ENCODE measurements at places on chromosomes 12 and 14.

GRCh38 chr14:72745546-72745945 is 148.4 kb downstream of the DPF3 start:
- no peak for DNase-seq

- DNase-seq: no peak
Measured at GRCh38 chr12:84661786-84662185, 250.8 kb downstream of the SLC6A15 start.

GRCh38 chr12:54940727-54941315 is 43.7 kb downstream of the TESPA1 start:
- DNase-seq: no peak

GRCh38 chr14:61620130-61620946 is 75.0 kb upstream of the HIF1A start:
- DNase-seq: no peak

- DNase-seq: peak; percentile 59
Measured at GRCh38 chr12:130826151-130826801, 12.8 kb downstream of the STX2 start.

DNA sequence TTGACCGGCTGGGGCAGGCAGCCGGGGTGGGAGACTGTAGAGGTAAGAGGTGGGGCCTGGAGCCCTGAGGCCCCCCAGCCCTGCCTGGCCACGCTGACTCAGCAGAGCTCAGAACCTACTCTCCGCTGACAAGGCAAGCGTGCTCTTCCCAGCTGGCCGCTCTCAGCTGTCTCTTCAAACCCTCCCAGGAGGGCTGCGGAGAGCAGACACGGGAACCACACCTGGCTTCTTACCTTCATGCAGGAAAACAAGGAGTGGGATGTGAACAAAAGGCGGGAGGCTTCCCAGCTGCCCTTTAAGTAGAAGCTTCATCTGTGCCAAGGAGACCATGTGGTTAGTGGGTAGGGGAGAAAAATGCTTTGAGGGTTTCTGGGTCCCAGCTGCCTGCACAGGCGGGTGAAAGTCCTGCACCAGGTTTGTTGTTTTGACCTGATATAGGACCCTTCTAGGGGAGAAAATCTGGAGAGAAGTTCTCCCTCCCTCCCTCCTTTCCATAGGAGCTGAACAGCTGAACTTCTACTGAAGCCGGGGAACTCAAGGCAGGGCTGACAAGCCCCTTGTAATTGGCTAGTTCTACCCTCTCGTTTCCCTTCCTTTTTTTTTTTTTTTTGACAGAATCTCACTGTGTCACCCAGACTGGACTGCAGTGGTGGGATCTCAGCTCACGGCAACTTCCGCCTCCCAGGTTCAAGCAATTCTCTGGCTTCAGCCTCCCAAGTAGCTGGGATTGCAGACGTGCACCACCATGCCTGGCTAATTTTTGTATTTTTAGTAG is 12.8 kb upstream of the TESC start:
- DNase-seq: no peak

DNA sequence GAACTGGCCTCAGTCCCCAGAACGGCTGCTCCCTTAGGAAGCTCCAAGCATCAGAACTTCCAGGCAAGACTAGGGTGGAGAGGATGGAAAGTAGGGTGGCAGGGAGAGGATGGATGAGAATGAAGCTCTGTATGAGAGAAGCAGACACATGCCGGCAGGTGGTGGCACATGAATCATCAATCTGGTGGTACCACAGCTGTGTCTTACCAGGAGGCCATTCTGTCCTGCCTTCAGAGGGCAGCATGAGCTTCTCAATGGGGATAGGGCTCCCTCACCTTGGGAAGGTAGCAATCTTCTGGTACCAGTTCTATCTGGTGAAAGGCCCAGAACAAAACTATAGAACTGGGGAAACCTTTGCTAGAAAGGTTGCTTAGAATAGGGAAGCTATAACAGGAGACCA is 55.4 kb upstream of the PYGL start:
- no peak for DNase-seq

- DNase-seq: no peak
Measured at GRCh38 chr12:69686731-69687130, 12.4 kb downstream of the BEST3 start.

- DNase-seq: no peak
Measured at GRCh38 chr14:95104911-95105310, 52.4 kb downstream of the DICER1 start.

DNA sequence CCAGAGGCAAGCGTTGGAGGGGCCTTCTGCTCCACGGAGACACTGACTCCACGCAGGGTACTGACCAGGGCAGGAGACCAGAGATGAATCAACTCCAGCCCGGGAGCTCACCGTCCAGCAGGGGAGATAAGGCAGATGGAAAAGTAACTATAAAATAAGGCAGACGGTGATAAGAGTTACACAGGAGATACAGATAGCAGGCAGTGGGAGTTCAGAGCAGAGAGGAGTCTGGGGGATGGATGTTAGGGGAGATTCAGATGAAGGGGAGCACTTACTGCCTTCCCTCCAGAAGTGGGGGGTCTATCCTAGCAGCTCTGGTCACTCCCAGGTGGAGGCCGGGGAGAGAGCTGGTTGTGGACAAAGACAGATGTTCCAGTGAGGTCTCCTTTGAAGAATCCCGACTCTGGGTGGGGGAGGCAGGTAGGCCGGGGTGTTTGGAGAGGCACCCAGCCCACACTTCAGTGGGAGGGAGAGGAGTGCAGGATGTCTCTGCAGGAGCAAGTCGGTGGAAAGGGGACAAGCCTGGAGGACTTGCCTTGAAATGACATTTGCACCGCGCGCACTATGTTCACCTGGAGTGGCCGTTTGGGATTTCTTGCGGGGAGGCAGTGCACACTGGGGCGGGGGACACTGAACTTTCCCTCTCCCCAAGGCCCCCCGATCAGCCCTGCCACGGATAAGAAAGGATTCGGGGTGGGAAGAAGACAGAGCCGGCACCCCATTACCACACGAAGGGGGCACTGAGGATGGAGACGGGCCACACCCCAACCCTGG is 1.2 kb downstream of the PITPNM2 start:
- DNase-seq: no peak

DNA sequence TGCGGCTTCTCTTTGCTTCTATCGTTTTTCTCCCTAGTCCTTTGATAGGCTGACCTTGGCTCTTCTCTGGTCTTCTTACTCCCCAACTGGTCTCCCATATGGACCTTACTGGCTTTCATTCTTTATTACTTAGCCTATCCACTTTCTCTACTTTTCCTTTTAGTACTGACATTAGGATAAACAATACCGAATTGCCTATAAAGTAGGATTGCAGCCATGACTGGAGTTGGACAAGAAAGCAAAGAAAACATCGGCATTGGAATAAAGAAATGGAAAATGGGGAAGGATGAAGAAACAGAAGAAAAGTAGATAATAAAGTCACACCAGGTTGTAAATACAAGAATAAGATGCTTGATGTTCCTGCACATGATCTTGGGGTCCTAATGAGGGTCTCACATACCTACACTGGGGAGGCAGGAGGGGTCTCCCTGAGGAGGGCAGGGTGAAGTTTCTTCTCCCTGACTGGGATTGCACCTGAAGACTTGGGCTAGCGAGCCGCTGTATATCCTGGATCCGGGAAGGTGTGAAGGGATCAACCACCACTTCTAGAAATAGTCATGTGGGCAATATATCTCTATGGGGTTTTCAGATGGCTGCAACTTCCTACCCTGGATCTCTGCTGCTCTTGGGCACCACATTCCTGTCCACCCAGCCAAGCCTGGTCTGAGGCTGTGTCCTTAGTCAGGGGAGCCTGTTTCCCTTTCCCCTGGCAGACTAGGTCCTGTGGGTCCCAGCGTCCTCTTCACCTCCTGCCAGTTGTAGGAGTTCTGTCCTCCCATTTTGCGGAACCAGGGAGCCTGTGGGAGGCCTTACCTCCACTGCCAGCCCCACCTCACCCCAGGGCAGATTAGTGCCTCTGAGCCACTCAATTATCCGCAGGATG is 13.1 kb downstream of the NKX2-1 start:
- no peak for DNase-seq

DNA sequence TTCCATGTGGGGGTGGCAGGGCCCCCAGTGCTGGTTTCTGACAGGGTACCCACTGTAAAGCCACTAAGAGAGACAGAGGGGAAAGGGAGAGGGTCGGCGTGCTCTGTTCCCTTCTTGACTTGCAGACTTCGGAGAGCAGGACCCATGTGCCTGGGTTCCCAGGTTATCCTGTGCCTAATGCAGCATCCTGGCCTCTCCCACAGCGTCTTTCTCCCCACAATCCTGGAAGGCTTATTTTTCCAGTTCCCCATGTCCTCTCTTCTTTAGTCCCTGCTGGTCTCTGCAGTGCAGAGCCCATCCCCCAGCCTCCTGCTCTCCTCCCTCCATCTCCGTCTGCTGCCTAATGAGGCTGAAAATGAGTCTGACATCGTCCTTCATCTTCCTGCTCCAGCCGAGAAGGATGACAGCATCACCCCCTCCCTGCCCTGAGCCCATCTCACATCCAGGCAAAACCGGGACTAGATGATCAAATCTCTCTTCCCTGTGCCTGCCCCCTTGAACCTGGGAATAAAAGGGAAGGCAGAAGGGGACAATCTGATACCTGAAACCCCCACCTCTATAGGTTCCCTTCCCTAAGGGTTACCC is 15.1 kb downstream of the CALCOCO1 start:
- DNase-seq: no peak

DNA sequence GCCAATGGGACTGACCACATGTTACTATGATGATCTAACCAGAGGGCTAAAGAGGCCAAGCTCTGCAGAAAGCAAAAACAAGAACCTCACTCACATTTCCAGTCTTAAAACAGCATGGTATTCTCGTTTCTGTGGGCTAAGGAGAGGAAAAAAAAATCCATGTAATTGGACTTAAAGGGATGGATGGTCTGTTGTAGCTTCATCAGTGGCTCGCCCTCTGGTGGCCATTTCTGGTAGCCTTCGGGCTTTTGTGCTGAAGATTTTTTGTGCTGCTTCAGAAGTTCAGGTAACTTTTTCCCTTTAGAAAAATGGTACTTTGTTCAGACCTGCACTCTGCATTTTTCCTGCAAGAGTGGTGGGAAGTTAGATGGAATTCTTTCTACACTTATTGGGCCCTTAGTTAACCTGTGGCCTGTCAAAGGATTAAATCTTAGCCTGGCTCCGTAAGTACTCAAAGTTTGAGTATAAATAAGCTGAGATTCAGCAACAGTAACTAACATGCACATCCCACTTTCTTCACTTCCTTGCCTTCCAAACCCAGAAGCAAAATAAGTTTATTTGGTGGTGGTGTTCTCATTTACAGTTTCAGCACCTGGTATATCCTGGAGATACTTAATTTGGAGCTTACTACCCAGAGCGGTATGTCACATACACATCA is 22.3 kb downstream of the DCAF4 start:
- peak; percentile 32 for DNase-seq

- DNase-seq: no peak
Measured at GRCh38 chr14:60648934-60649874, at the start of gene SIX1. SIX1 (minus strand) TSS chr14:60649477; CDS start chr14:60649189, 288 bp downstream.

GRCh38 chr12:76117751-76118150 is 33.3 kb upstream of the NAP1L1 start:
- DNase-seq: no peak

- DNase-seq: no peak
Measured at GRCh38 chr12:48022676-48023385, 18.6 kb upstream of the COL2A1 start.

DNA sequence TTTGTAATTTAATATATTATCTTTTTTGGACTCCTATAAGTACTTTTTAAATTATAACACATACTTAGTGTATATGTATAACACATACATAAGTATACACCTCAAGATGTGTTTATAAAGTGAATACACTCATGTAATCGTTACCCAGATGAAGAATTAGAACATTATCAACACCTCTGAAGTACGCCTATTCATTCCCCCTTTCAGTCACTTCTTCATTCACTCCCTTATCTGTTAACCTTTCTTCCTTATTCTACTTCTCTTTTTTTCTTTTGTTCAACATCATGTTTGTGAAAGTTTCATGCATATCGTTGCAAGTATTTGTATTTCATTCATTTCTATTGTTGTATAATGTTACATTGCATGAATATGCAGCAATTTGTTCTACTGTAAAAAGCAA is 98.5 kb downstream of the ARID2 start:
- no peak for DNase-seq

- no peak for DNase-seq
Measured at GRCh38 chr12:131856366-131857097, 28.3 kb downstream of the MMP17 start.

DNA sequence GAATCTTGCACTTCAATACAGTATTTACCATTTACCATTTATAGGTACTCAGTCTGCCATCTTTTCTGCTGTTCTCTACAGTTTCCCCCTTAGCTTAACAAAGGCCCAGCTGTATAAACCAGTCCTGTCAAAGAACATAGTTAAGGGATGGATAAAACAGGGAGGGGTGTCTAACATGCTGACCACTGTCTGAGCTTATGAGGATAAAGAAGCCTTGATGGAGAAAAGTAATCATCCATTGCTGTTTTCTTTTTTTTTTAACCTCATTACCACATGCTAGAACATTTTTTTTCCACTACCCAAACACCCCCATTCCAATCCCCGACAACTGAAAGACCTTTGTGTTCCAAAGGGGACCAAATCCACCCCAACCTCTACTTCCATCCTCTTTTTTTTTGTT is 39.9 kb downstream of the SOX5 start:
- no peak for DNase-seq

GRCh38 chr12:123983822-123984485 is 10.9 kb downstream of the ZNF664 start:
- DNase-seq: peak; percentile 24

- no peak for DNase-seq
Measured at GRCh38 chr14:65100922-65101541, 1.3 kb downstream of the MAX start.

DNA sequence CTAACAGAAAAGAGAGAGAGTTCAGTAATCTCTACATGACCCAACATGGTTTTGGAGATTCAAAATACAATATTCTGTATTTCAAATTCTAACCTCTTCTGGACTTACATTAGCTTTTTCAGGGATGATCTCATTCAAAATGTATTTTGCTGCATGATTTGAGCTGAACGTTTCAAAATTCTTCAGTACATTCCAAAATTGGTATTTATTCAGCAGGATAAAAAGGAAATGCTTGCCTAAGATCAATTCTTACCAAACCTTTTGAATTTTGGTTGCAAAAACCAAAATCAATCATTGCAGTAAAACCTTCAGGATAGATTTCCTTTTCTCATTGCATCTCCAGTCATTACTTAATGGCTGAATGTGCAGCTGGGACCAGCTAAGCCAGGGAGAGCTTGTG is 1761.3 kb upstream of the SEL1L start:
- DNase-seq: no peak

- DNase-seq: no peak
Measured at GRCh38 chr14:68587931-68588330, 204.9 kb downstream of the ZFP36L1 start.

- no peak for DNase-seq
Measured at GRCh38 chr12:27274706-27275105, 30.6 kb downstream of the STK38L start.

GRCh38 chr14:98328496-98328895 is 943.5 kb downstream of the BCL11B start:
- DNase-seq: no peak

Data from CD14-positive monocyte (primary cell).